GM12878 (cell line): ENCODE measurements at places on chromosomes 4 and X.
A peak's percentile ranks its signal among the peaks of the same experiment; 100 is the strongest.

DNA sequence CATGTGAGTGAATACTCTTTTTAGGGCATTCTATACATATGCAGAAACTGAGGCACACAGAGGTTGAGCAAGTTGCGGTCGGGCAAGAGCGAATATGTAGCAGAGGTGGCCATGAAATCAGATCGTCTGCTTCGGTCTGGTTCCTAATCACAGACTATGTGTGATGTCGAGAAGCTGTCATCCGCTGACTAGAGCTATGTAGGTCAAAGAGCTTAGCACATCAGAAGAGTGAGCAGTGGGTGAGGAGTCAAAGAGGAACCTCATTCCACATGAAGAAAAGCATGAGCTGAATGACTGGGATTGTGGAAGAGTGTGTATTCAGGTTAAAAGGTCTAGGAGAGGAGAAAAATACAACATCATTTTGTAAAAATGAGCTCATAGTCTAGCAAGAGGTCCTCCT lies 19.0 kb downstream of the GAB3 start:
- DNase-seq: no peak

- no peak for DNase-seq
These were observed 39.0 kb downstream of the SH3RF1 start for GRCh38 chr4:169231647-169232262.

- no peak for DNase-seq
These were observed 13.3 kb downstream of the SHOX start for GRCh38 chrX:643911-644303.

DNA sequence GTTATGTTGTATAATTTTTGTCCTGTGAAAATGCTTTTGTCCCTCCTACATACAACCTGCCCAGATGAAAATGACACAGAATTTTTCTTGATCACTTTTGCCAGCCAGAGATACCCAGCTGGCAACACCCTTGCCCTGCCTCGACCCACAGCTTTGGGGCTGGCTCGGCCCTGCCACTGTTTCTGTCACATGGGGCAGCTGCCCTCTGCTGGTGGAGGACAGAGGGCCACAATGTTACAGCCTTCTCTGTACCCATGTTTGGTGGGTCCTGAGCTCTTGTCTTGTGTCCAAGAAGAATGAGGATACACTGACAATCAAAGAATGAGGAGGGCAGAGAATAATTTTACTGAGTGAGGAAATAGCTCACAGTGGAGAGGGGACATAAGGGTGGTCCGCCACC lies 31.1 kb downstream of the BMP15 start:
- DNase-seq: no peak

DNA sequence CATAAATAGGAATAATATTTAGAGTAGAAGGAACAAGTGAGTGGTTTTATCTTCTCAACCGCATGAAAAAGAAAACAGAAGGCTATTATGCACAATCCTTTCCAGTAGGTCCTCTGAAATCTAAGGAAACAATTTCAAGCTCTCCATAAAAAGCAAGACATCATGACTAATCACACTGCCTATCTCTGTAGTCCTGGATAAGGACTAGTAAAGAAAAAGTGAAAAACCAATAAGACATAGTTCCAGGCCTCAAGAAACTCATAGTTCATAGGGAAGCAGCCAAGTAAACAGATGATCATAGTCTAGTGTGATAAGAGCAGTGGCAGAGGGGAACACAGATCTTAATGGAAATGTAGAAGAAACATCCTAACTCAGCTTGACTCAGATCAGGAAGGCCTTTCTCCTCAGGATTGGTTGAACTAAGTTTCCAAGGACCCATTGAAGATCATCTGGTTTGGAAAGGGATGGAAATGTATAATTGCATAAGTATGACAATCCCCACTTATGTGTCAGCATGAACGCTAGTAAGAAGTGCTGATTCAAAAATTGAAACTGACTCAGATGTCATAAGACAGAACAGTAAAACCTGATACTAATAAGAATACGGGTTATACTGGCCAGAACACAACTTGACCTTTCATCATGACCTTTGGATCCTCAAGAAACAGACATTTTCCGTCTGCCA lies 155.3 kb downstream of the GRIA3 start:
- no peak for DNase-seq

DNA sequence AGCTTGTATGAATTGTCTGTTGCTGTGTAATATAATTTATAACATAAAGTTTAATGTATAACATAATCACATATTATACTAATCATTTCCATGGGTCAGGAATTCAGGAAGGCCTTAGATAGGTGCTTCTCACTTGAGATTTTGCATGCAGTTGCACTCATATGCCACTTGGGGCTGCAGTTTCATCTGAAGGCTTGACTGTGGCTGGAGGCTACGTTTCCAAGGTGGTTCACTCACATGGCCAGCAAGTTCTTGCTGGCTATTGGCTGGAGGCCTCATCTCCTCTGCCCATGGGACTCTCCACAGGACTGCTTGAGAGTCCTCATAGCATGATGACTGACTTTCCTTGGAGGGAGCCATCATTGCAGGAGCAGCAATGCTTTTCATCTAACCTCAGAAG lies 53.4 kb upstream of the STX18 start:
- DNase-seq: no peak

DNA sequence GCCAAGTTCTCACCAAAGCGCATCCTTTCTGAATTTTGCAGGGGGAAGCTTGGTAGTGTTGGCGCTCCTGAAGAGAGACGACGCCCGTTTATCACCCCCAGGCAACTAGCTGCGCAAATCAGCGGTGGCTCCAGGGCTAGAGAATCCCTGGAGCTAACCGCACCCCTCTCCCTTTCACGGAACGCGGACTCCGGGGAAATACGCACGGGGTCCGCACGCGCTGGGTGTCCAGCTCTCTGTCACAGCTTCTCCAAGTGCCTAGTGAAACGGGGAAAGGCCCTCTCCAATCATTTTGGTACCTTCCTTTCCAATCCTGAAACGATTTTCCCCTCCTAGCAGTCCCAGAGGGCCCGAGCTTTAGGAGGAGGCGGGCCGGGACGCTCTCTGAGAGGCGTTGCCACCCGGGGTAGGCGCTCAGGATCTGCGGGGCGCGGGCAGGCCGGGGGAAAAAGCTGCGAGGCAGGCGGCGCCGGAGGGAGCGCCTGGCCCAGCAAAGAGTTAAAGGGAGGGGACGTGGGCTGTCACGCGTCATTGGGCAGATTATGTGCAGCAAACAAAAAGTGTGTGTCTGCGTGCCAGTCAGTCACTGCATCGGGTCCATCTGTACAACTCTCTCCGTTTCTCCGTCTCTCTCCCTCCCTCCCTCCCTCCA lies at the start of gene PRDM8:
TSS of gene PRDM8 (plus strand) at position 582 of the 652 bp plus-strand sequence. CDS start 2,578 bp downstream, outside the sequence.
- no peak for DNase-seq

- DNase-seq: peak; percentile 42
These were observed 52.0 kb upstream of the WDR17 start for GRCh38 chr4:176013476-176014247.

DNA sequence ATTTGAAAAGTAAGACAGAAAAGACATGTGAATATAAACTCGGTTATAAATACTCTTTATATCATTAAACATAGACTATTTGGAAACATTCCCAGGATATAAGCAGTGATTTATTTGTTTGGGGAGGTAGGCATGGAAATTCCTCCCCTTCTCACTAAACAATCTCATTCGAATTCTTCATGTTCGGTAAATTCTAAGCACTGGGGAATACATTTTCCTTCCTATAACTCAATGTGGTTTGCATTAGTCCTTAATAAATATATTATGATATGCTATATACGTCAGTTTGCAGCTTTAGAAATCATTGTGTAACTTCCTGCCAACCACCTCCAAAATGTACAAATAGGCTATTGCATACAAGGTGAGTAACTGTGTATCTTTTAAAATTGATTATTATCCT lies 99.6 kb downstream of the UGT8 start:
- DNase-seq: no peak

DNA sequence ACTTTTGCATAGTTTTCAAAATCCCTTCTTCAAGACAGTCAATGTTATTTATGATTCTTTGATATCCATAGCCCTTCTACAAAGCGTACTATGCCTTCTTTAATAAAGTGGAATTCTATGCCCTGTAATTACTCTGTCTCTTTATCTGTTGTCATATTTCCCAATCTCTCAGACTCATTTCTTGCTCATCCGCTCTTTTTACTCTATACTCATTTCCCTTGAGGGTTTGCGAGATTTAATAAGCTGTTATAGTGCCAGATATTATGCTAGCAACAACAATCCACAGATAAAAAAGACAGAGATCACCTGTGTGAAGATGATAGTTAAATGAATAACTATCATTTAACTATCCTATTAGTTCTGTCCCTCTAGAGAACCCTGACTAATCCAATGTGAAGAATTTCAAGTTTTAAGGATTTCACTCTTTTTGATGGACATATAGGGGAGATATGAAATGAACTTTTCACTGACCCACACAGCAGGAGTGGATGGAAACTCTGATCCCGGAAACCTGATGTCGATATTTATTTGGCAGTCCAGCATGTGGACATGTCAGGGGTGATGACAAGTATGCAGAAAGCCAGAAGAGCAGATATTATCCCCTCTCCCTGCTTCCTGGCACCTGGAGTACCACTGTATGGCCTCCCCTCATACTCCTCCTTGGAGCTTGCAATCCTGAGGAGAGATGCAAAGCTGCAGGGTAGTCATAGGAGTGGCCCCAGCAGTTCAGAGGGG lies 49.7 kb downstream of the TMEM156 start:
- no peak for DNase-seq

DNA sequence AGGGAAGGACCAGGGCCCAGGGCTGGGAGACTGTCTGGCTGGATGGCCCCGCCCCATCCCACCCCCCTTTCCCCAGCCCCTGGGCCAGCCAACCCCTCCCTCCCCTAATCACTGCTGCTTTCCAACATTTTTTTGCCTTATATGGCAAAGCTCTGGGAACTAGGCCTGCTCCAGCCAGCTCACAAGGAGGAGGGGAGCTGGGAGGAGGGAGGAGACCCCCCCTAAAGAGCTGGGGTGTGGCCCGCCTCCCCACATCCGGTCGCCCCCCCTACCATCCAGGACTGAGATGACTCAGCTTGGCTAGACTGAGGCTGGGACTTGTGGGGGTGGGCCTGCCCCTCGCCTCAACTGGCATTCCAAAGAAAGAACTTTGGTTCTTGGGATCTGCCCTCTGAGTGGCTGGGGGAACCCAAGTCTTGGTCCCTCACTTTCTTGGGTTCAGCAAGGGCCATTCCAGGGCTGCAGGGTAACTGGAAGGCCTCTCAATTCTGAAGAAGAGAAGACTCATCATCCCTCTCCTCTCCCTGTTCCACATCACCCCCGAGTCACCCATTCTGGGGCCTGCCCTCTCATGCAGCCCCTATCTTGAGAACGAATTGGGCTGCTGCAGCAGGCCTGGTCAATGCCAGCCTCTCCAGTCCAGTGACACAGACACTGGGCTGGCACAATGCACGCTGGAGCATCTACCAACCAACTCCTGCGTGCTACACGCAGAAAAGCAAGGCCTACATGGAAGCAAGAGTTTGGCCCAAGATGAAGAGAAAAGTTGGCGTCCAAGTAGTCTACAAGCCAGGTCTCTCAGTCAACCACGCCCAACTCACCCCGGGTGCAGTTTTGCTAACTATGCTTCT lies 4.8 kb downstream of the FLNA start:
- peak; percentile 25 for DNase-seq

DNA sequence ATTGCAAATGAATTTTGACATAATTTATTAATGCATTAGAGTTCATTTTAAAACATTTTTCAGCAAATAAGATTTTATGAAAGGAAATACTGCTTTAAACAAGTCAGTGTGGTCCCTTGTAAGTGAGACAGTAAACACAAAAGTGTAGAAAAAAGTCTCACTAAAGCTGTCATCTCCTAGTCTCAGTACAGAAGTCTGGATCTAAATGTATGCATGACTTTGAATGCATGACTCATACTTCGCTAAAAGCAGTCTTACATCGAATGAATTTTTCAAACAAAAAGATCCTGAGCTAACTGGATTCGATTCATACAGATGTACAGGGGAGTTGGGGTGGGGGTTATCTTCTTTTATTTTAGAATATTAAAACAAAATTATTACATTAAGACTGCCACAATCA lies 207.4 kb upstream of the VCX start:
- no peak for DNase-seq

GRCh38 chrX:70433848-70434351 lies 10.7 kb upstream of the DLG3 start:
- DNase-seq: no peak

DNA sequence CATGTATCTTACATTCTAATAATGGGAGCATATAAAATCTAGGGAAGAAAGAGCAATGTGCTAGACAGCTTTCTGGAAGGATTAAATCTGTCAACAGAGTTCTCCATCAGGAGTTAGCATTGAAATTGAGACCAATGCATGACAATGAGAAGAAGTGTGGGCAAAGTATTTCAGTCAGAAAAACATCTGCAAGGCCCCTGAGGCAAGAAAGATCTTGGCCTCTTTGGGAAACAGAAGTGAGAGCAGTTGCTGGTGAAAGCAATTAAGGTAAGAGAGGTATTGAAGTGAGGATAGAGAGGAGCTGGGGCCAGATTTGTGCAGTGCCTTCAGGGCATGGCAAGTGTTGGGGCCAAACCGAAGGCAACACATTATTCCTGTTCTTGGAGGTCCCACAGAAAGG lies 999.1 kb downstream of the STPG2 start:
- no peak for DNase-seq

DNA sequence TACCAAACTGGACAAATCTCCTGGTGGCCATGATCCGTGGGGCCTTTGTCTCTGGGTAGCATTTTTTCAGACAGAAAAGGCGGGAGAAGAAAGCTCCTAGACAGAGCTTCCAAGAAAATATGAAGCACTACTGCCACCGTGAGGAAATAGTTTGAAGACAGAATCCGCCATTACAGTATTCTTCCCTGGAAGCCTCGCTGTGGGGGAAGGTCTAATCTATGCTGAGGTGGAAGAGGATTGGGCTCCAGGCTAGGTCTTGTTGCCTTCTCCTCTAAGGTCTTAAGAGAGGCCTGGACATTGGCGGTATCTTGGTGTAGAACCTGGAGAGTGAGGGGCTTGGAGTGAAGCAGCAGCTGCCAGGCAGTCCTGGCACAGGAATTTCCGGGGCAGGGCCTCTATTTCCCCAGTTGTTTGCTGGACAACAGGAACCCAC lies 218.9 kb downstream of the OR13H1 start:
- peak; percentile 80 for DNase-seq

- DNase-seq: no peak
These were observed 21.9 kb upstream of the IGFBP7 start for GRCh38 chr4:57131849-57132742.

GRCh38 chrX:43631841-43632240 lies 24.3 kb upstream of the MAOA start:
- DNase-seq: no peak

GRCh38 chr4:7703688-7704087 lies 236.0 kb downstream of the AFAP1 start:
- no peak for DNase-seq

- DNase-seq: no peak
These were observed 562.4 kb downstream of the MAGEB5 start for GRCh38 chrX:26778320-26778888.

DNA sequence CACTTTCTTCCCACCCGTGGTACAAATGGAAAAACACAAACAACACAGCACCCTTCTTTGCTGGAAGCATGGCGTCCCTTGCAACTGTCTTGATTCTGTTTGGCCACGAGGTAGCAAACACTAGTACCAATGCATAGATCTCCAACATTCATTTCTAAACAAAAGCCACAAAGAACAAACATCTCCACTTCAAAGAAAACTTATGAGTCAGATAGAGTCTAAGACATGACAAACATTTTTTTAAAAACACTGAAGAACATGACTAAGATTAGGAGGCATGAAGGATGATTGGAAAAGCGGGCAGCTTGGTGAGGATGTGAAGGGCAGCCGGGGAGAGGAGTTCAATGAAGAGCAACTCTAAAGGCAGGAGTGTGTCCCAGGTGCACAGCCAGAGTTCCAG lies 197.6 kb upstream of the FAM9B start:
- DNase-seq: no peak

- DNase-seq: no peak
These were observed 209.5 kb downstream of the RELL1 start for GRCh38 chr4:37476691-37477090.
